ENCODE measurements at places on chromosomes 16 and 17.

- no peak for DNase-seq
Measured at GRCh38 chr16:72044296-72044695, 10.0 kb upstream of the HP start.

GRCh38 chr17:47275245-47275984 is 21.8 kb downstream of the ITGB3 start:
- peak; percentile 66 for DNase-seq

- no peak for DNase-seq
Measured at GRCh38 chr17:614653-615546, 99.7 kb downstream of the VPS53 start.

DNA sequence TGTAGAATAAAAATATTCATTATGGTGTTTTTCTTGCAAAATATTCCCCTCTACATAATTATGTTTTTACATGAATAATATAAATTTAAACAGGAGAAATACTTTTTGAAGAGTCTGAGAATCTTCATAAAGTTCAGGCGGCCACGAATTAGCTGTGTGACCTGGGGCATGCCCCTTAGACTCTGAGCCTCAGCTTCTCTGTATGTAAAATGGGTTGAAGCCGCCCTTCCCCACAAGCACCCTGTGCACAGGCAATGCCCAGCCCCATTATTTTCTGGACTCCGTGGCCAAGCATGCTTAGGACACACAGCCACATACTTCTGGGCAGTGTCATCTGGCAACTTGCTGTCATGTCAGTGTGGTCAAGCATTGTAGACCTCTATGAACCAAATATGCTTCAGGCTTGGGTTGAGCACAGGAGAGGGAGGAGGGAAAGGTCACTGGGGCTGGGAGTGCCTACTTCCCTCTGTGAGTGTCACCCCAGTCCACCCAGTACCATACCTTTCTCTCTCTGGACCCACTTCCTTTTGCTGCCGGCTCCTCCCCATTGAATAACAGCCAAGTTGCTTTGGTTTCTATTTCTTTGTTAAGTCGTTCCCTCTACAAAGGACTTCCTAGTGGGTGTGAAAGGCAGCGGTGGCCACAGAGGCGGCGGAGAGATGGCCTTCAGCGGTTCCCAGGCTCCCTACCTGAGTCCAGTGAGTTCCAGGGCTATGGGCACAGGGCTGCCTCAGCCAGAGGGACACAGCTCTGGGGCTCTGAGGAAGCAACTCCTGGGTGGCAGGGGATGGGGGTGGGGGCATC is at the start of gene LGALS9:
LGALS9 (plus strand) TSS at position 582 of the 804 bp plus-strand sequence; CDS start at position 660, 78 bp downstream.
- DNase-seq = peak; percentile 58

GRCh38 chr17:58089111-58089510 is 5.9 kb downstream of the DYNLL2 start:
- no peak for DNase-seq

DNA sequence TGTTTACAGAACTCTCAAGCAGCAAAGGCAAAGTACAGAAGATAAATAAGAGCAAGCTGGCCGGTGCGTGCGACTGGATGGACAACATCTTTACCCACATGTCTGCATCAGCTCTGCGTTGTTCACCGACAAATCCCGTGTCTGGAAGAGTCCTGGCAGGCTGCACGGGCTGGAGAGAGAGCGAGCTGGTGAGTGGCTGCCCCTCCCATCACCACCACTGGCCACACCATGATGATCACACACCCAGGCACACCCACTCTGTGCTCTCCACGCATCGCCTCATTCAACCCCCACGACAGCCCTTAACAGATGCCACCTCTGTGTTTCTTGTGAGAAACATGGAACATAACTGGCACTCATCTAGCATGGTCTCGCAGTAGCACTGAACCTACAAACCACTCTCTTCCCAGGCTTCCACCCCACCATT is 59.2 kb downstream of the ANKRD11 start:
- peak; percentile 46 for DNase-seq

GRCh38 chr16:56921571-56921970 is 10.4 kb upstream of the HERPUD1 start:
- DNase-seq = no peak

DNA sequence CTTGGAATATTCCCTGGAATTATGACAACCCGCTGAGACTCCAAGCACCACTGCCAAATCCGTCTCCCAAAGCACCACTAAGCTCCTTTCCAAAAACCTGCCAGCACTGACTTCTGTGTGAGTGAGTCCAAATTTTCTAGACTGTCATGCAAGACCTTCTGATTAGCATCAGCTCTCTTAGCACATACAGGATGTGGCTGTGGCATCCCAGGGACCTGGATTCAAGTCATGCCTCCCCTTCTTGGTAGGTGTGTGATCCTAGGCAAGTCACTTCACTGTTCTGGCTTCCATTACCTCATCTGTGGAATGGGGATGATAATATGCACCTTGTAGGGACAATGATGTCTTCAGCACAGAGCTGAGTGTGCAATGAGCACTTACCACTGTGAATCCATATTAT is 38.3 kb upstream of the USP7 start:
- DNase-seq = no peak

DNA sequence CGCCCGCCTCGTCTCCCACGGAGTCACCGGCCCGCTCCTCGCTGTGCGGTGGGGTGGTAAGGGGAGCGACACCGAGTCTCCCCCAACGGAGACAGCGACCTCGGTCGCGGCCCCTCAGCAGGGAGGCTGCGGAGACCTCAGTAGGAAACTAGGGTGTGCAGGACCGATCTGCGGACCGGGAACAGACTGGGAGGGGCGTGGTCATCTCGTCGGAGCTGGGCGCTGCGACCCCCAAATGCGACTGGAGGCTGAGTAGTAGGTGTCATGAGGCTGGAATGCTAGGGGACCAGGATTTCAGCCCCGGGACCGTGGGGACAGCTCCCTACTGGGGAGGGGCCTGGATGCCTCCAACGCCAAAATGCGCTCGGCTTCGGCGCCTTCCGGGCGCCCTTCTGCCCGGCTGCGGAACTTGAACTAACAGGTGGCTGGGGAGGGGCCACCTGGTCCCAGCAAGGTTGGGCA is 1.3 kb downstream of the CACNG4 start:
- DNase-seq = no peak

- DNase-seq = no peak
Measured at GRCh38 chr17:34850023-34850422, 111.2 kb downstream of the CCT6B start.

DNA sequence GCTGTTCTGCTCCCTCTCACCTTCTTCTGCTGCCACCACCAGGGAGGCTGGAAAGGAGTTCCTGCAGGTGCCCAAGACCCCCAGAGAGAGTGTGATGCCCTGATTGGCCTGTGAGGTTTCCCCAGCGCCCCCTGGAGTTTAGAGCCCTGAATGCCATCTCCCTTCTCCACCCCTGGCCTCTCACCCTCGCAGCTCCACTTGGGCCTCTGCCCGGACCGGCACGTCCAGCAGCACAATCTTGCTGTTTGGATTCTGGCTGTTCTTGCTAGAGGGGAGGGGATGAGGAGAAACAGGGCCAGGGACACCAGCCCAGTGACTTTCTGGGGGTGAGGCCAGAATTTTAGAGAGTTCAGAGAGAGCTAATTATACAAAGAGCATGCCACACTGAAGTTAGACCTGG is 12.5 kb upstream of the FAM171A2 start:
- peak; percentile 72 for DNase-seq

- DNase-seq = no peak
Measured at GRCh38 chr16:70660672-70661350, 14.5 kb downstream of the IL34 start.

- no peak for DNase-seq
Measured at GRCh38 chr17:45648642-45649041, 135.5 kb upstream of the CRHR1 start.

DNA sequence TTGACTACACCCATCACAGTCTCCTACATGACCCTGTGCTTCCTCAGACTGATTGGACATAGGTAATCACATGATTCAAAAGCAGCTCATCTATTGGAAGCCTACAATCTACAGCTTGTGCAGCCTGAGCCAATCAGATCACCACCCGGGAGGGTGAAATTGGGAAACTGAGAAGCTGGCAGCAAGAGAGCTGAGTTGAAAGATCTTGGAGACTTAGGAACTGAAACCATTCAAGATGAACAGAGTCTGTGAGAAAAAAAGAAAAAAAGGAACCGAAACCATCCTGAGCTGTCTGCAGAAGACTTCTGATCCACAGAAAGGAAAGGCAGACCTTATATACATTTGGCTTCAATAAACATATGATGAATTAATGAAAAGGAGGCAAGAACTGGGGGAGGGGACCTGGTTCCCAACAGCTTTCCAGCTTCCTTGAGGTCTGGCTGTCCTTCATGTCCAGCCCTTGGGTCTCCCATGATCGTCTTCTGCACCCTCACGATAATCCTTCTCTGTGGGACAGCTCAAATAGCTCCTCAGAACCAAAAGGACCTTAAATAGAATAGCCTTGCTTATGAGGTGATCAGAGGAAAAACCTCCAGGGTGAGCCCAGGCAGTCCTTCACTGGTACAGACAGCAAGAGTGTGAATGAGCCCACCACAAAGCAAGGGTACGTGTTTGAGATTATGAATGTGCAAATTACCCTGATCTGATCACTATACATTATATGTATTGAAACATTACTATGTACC is 32.6 kb downstream of the PLXDC1 start:
- DNase-seq = no peak

DNA sequence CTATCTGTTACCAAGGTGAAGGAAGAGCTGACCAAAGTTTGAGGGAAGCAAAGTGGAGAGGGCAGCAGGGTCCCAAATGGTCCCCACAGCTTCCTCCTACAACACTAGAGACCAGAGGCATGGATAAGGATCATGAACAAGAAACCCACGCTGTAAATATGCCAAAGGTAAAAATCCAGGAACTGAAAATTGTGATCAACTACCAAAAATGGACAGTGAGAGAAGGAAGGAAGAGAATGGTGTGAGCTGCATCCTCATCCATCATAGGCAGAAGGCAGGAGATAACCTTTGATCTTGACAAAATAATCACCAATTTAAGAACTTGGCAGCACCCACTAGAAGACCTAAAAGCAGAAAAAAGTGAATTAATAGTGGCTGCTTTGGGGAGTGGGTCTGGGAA is 66.2 kb downstream of the CYTH1 start:
- no peak for DNase-seq

GRCh38 chr17:16935786-16936185 is 36.1 kb downstream of the TNFRSF13B start:
- no peak for DNase-seq

DNA sequence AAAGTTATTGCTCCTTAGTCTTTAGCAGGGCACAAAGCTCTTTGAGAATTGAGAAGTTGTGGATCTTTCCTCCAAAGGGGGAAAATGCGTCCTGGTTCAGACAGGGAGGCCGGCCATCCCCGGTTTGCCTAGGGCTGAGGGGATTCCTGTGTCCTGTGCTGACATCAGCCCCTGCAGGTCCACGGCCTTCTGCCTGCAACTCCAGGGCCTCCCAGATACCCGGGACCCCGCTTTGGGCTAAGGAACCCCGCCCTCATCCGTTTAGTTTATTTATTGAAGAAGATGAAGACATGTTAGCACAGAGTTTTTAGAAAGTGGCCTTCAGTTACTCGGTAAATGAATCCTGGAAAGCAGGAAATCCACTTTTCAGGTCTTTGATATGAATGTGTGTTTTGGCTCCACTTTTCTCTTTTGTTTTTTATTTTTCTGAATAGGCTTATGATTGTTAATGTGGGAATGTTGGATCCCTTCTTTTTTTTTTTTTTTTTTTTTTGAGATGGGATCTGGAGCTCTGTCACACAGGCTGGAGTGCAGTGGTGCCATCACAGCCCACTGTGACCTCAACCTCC is 65.6 kb downstream of the CRISPLD2 start:
- peak; percentile 9 for DNase-seq

GRCh38 chr16:65832679-65833078 is 533.8 kb upstream of the CDH5 start:
- DNase-seq = no peak

GRCh38 chr17:78049609-78050008 is 78.9 kb downstream of the TMC6 start:
- no peak for DNase-seq

- DNase-seq = peak; percentile 95
Measured at GRCh38 chr16:14501331-14502255, 128.5 kb downstream of the PARN start.

DNA sequence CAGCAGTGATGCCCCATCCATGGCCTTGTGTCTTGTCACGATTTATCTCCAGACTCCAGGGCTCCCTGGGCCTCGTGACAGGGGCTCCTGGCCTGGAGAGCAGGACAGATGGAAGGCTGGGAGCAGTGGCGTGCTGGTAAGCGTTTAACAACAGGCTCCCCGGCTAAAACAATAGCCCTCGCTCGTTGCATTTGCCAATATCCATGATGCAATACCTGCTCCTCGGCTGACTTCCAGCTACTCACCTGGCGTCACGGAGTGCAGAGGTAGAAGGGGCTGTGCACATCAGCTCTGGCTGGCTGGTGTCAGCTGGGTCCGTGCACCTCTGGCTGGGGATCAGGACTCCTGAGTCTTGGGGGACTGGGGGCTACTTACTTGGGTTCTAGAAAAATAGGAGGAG is 1.5 kb upstream of the BICDL2 start:
- DNase-seq = no peak

GRCh38 chr17:79728908-79729471 is 1.8 kb upstream of the ENPP7 start:
- no peak for DNase-seq

GRCh38 chr16:60558936-60559335 is 1477.3 kb downstream of the CDH8 start:
- DNase-seq = no peak

DNA sequence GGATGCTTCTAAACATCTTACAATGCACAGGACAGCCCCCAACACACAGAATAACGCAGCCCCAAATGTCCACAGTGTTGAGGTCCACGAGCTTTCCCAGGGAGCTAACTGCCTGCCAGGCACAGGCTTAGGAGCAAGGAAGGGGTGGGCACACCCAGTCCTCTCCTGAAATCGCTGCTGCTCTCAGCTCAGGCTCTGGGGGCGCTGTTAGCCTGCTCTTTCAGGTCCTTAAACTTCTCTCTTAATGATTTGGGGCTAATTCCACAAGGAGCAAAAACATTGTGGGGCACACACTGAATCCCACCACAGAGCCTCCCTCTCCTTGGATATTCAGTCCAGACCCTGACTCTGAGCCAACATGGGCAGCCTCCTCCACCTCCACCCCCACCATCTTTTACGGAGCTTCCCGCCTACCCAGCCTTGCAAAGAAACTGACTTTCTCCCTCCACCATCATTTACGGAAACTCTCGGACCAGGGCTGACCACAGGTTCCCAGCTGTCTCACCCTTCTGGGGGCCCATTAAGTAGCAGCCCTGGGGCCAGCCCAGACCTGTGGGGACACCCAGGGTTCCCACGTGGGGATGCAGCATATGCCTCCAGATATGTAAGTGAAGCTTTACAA is 1.1 kb downstream of the CD300H start:
- peak; percentile 5 for DNase-seq
